ENCODE measurements at places on chromosomes 12 and 14.
A peak's percentile ranks its signal among the peaks of the same experiment; 100 is the strongest.

DNA sequence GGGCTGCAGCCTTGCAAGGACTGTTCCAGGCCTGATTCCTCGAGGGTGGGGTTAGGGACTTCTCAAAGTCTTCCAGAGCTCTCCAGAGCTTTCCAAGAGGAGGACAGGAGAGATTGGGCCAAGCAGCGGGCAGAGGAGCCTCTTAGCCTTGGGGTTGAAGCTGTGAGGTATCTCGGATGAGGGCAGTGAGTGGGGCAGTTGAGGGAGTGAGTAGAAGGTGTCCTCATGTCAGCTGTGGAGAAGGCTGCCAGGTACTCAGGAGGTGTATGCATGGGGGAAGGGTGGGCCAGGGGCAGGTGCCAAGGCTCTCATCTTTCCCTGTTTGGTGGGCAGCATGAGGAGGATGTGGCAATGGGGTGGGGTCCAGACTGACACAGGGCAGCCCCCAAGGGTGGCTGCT, 7.7 kb downstream of the KRT83 start:
- no peak for DNase-seq

- DNase-seq = no peak
Measured at GRCh38 chr12:122035292-122035691, 13.6 kb downstream of the BCL7A start.

GRCh38 chr12:88127099-88127498, 14.8 kb downstream of the CEP290 start:
- no peak for DNase-seq

GRCh38 chr14:29868000-29868399, 59.6 kb downstream of the PRKD1 start:
- DNase-seq = no peak

GRCh38 chr12:107990325-107990724, 138.8 kb upstream of the WSCD2 start:
- DNase-seq = peak; percentile 17

- DNase-seq = no peak
Measured at GRCh38 chr12:38163442-38163801, 153.2 kb upstream of the ALG10B start.

- DNase-seq = no peak
Measured at GRCh38 chr12:126389961-126390360, 1324.7 kb downstream of the AACS start.

- no peak for DNase-seq
Measured at GRCh38 chr12:127819056-127819455, 447.9 kb upstream of the TMEM132C start.

DNA sequence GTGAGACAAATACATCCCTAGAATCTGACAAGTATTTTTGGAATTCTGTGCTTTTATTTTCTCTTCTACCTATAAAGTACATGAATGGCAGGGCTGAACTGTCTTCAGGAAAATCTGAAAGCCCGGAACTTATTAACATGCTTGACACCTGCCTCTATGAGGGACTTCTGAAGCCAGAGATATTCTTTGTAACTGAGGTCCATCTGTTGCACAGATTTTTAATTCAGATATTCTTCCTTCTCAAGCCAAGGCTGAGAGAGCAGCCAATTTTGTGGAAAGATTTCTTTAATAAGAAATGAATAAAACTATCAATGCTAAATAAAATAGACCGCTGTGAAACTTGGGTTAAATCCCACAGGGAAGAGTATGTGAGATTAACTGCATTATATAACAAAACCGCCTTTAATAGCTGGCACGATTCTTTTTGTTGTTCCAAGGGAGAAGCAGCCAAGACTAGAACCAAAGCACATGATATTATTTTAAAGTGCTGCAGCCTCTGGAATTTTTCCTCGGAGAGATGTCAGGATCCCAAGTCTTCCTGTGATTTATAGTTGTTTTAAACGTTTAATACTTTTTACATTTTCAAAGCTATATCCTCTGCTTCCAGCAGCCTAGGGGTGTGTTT, 148.9 kb downstream of the CRADD start:
- DNase-seq = no peak

- DNase-seq = no peak
Measured at GRCh38 chr12:78559416-78559815, 305.2 kb upstream of the SYT1 start.

GRCh38 chr14:45658226-45658916, 405.4 kb upstream of the MIS18BP1 start:
- no peak for DNase-seq

- peak; percentile 24 for DNase-seq
Measured at GRCh38 chr14:102591372-102591943, 991 bp upstream of the RCOR1 start.

- DNase-seq = no peak
Measured at GRCh38 chr12:48160807-48161206, 3.5 kb upstream of the ASB8 start.

DNA sequence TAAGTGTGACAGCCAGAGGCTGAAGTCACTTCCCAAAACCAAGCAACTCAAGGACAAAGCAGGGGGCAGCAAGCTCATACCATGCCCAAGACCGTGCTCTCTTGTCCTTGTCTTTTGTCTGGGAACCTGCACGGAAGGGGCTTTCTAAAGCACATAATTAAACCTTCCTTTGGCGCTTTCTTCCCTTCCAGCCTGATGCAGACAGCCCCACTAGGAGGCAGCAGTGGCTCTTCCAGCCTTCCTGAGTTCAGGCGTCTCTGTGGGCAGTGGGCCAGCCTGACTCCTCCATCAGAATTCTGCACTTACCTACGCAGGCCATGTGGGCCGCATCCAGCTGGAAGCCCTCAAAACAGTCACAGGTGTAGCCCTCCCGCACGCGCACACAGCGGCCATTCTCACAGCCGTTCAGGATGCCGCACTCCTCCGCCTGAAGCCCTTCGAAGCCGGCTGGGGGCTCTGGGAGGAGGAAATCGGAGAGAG, 7.6 kb downstream of the ISCA2 start:
- no peak for DNase-seq

GRCh38 chr12:131592972-131593371, 117.9 kb upstream of the SFSWAP start:
- DNase-seq = no peak

- no peak for DNase-seq
Measured at GRCh38 chr12:69844416-69844815, 19.4 kb downstream of the MYRFL start.

DNA sequence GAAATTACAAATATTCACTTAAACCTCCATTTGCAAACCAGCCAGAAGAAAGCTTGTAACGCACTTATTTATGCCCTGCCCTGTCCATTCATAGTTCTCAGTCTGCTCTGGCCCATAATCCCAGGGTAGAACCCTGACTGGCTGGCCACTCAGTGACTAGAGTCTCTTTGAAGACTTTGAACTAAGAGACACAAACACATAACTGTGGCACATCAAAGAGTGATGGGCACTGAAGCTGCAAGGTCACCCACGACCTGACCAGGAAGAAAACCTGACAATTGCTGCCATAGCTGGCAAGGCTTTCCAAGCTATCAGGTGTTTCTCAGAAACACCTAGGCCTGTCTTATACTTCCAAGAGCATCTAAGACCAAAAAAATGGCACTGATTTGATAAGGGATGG, 28.7 kb downstream of the SLC41A2 start:
- DNase-seq = no peak

- no peak for DNase-seq
Measured at GRCh38 chr14:63752449-63753169, 24.7 kb upstream of the SGPP1 start.

GRCh38 chr12:71786829-71787228, 32.2 kb downstream of the RAB21 start:
- no peak for DNase-seq

- DNase-seq = no peak
Measured at GRCh38 chr12:118618695-118619094, 242.3 kb downstream of the SUDS3 start.

GRCh38 chr12:113835433-113835832, 130.7 kb downstream of the RBM19 start:
- no peak for DNase-seq

- DNase-seq = no peak
Measured at GRCh38 chr14:38737686-38738407, 365.2 kb downstream of the SEC23A start.

DNA sequence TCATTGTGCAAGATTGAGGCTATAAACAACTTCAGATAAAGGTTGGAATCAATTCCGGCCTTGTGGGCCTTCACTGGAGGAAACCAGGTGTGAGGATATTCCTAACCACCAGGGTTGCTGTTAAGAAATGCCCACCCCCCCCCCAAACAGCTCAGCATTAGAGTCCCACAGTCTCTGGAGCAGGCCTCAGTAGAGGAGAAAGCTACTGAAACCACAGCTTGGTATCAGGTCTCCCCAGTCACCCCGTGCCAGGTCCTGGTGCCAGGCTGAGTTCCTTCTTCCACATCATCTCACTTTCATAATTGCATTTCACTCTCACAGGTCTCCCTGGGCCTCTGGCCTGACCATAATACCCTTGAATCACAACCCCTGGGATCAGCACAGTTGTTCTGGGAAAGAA, 12.5 kb downstream of the GALNT6 start:
- DNase-seq = no peak

DNA sequence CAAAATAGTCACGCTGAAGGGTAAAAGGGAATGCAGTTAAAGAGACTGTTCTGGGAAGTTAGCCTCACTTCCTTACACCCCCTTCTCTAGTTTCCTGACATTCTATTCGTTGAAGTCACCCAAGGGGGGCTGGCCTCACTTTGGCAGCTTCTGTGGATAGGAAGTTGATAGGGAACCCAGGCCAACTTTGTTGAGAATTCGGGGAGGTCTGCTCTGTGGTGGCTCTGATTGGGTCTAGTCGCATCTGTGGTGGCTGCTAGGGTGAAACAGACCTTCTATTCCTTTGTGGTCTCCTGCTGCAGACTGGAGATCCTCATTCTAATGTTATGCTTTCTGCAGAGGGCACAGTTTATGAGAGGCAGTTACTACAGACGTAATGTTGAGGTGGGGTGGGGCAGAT, 28.8 kb upstream of the GZMB start:
- no peak for DNase-seq

DNA sequence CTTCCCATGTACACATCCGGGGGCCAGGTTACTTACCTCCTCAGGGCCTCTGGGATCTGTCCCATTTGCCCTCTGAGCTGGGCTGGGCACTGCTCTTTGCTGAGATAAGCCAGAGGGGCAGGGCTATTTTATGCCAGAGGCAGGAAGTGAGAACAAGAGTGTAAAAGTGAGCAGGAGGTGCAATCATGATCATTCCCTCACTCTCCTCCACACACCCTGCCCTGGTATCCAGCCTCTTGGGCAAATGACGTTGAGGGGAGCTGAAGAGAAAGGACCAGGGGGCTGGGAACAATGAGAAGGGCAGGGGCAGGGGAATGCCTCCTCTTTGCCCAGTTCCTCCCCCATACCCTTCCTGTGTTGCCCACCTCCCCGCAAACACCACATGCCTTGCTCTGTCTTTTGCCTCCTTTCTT, 4.2 kb downstream of the LPAR5 start:
- no peak for DNase-seq

DNA sequence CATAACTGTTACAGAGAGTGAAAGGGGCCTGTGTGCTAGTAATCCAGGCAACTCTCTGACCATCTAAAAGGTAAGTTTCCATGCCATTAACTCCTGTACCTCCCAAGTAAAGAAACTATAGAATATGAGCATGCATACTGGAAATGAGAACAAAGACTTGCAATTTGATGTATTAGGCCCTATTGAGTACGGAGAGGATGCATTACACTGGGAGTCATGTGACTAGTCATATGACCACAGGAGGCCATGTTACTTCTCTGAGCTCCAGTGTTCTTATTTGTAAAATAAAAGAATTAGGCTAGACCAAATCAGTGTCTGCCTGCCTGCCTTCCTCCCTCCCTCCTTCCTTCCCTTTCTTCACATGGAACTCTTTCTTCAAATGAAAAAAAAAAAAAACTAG, 440.1 kb upstream of the CCDC196 start:
- DNase-seq = no peak

GRCh38 chr12:128754275-128754674, 69.5 kb downstream of the SLC15A4 start:
- DNase-seq = no peak

GRCh38 chr12:90953956-90954421, 987 bp downstream of the CCER1 start:
- DNase-seq = no peak

GRCh38 chr12:72499244-72499643, 227.1 kb downstream of the TRHDE start:
- no peak for DNase-seq

DNA sequence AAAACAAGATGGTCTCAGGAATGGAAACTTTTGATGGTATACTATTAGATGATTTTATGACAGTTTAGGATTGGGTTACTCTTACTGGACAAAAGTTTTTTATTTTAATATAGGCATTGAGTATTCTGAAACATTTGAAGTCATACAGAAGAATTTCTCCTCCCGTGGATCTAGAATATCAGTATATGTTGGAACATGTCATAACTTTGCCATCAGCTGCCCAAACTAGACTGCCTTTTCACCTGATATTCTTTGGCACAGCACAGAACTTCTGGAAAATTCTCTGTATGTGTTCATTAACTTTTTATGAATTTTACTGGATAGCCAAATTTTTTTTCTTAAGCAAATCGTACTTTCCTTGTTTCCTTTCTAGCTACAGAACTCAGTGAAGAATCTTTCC, 75.4 kb downstream of the KNTC1 start:
- no peak for DNase-seq

DNA sequence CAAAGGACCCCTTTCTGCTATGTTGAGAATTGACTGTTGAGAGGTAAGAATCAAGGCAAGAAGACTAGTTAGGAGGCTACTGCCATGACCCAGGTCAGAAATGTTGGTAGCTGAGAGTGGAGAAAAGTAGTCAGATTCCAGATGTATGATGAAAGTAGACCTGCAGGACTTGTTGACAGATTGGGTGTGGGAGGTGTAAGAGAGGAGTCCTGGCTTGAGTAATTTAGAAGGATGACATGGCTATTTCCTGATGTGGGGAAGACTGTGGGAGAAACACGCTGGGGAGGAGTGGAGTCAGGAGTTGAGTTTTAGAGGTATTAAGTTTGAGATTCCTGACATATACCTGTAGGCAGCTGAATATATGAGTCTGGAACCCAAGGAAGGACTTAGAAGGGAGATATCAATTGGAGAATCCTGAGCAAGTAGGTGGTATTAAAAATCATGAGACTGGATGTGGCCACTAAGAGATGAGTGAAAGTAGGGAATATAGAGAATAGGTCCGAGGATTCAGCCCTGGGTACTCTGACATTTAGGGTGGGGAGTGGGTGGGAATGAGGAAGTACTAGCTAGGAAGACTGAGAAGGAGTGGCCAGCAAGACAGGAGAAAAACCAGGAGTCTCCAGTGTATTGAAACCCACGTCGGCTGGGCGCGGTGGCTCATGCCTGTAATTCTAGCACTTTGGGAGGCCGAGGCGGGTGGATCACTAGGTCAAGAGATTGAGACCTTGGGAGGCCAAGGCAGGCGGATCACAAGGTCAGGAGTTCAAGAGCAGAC, 12.6 kb upstream of the DDX47 start:
- no peak for DNase-seq

Measured in T-helper 9 cell (primary cell).